Activated CD8-positive, alpha-beta memory T cell treated with anti-CD3 and anti-CD28 coated beads for 4 hours (primary cell): ENCODE measurements at places on chromosomes 1 and 21.

DNA sequence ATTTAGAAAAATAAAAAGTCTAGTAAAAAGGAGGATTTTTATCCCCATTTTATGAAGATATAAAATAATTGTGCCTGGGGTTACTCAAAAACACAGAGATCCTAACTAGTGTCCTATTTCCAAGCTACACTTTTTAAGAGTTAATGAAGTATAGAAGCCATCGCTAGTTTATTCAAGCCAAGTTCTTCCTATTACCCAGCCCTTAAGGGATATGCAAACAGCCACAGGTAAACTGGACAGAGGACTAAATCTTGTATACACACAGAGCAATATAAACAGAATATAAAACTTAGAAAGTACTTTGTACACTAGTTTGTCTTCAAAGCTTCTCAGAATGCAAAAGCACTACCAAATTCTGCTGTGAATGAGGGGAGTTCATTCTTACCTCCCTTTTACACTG is 111.1 kb downstream of the RERE start:
- DNase-seq = no peak

GRCh38 chr1:45035631-45036301 is 23.7 kb downstream of the UROD start:
- no peak for DNase-seq

- no peak for DNase-seq
Measured at GRCh38 chr1:113763661-113764060, 4.4 kb upstream of the PHTF1 start.

GRCh38 chr21:42678618-42679295 is 25.3 kb downstream of the PDE9A start:
- DNase-seq = no peak

DNA sequence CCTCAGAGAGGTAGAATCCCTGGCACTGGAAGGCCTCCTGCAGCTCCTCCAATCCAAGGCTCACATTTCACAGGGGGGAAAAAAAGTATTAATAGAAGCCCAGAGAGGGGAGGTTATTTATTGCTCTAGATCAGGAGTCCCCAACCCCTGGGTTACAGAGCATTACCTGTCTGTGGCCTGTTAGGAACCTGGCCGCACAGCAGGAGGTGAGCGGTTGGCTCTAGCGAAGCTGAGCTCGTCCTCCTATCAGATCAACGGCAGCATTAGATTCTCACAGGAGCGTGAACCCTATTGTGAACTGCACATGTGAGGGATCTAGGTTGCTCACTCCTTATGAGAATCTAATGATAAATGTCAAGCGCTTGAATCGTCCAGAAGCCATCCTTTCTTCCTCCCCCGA is 46.8 kb upstream of the RCC2 start:
- no peak for DNase-seq

DNA sequence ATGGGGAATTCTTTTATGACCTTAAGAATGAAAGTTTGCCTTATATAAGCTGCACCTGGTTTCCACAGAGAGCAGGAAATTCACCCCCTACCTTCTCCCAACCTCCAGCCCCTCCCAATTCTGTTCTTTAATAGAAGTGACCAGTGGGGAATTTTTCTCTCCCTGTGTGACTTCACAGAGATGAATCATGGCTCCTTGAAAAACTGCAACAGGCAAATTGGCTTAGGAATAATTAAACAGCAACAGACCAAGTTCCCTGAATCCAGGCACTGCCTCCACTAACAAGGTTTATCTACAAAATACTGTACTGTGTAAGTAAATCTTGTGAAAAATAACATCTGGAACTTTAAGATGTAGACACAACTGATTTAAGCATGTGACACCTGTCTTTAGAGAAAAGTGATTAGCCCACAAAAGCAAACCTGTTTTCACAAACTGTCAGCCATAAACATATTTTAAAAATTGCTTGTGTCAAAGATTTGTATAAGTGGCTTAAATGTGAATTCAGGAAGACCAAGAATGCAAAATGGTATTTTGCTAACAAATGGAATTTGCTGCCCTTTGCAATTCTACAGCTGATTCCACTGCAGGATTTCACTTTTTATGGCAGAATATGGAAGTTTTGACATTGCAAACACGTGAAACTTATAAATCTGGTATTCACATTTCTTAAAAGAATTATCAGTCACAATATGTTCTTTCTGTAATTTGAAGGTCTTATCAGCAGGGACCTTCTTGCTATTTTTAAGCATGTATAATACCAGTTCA is 54.0 kb downstream of the ALG14 start:
- DNase-seq = no peak

DNA sequence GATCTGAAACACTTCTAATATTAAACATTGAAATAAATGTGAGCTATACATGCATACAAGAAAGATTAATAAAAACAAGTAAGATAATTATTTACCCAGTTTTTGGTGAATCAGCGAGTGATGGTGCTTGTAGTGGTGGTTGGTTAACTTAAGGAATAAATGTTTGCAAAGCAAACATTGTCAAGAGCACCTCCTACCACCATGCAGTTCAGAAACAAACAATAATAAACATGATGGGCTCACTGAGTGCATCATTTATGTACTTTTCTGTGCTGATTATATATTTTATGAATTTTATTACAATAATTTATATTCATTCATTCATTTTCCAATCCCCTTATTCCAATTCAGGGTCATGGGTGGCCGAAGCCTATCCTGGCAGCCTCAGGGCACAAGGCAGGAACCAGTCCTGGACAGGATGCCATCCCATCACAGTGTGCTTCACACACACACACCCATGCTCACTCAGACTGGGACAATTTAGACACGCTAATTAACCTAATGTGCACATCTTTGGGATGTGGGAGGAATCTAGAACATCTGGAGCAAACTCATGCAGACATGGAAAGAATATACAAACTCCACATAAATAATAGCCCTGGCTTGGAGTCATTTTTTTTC is 57.8 kb downstream of the ZMYM4 start:
- no peak for DNase-seq

- DNase-seq = no peak
Measured at GRCh38 chr1:19372136-19372514, 60.0 kb downstream of the SLC66A1 start.

DNA sequence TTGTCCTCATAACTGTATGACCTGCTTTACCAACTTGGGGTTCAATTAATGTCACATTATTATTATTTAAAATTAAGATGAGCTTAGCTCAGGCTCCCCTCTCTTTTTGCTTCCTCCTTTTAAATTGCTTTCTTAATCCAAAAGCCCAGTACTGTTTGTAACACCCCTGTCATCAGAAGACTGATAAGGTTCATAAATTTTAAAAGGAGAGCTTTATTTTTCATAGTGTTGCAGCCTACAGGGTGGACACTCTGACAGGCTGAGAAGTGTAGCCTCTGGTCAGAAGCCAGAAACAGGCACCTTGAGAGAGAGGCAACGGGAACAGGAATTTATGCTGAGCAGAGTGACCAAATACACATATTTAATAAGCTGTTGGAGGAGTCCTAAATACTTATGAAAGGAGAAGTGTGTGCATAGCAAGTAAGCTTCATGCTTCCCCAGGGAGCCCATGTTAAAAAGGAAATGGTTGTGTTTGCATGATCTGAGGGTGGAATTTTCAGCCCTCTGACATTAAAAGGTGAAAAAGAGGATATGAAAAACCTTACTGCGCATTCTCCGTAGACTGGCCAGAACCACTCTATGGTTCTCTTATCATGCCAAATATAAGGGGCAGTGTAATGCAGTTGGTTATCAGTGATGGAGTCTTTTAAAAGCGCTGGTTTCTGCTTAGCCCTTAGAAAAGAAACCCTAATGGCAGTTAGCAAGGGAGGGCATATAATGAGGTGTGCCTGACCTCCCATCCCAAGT is 30.5 kb upstream of the FGGY start:
- DNase-seq = no peak

GRCh38 chr1:98929437-98929836 is 75.2 kb downstream of the PLPPR5 start:
- DNase-seq = no peak

DNA sequence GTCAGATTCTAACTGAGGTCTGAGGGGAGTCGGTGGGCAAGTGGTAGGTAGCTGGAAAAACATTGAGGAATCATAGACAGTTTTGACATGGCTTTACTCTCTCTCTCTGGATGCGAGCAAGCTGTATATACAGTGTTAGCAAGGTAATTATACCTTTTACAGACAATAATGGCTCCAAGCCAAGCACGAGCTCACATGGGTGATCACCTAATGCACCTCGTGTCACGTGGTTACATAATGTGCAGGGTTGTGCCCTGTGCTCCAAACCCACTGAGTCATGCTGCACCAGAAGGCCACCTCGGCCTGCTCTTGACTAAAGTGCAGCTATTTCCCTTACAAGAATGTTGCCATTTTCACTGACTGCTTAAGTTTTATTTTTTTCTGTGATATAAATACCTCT is 7.6 kb upstream of the CLCA2 start:
- DNase-seq = no peak

GRCh38 chr1:157363660-157364140 is 188.6 kb downstream of the FCRL5 start:
- no peak for DNase-seq

- no peak for DNase-seq
Measured at GRCh38 chr1:248751142-248751541, 4.4 kb downstream of the LYPD8 start.

DNA sequence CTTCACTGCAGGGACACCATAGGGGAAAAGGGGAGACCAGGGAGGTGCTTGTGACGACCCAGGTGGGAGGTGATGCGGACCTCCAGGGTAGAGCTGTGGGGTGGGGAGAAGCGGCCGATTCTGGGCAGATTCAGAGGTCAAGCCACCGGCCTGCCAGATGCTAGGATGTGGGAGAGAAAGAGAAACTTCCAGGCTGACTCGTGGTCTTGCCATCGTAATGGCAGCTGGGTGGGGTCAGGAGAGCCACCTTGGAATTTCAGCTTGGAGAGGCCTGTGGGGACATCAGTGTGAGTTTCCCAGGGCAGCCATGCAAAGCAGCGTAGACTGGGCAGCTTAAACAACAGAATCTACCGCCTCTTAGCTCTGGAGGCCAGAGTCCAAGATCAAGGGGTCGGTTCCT is 258.0 kb upstream of the VAMP3 start:
- no peak for DNase-seq

- DNase-seq = no peak
Measured at GRCh38 chr21:42247716-42248115, 28.8 kb downstream of the ABCG1 start.

DNA sequence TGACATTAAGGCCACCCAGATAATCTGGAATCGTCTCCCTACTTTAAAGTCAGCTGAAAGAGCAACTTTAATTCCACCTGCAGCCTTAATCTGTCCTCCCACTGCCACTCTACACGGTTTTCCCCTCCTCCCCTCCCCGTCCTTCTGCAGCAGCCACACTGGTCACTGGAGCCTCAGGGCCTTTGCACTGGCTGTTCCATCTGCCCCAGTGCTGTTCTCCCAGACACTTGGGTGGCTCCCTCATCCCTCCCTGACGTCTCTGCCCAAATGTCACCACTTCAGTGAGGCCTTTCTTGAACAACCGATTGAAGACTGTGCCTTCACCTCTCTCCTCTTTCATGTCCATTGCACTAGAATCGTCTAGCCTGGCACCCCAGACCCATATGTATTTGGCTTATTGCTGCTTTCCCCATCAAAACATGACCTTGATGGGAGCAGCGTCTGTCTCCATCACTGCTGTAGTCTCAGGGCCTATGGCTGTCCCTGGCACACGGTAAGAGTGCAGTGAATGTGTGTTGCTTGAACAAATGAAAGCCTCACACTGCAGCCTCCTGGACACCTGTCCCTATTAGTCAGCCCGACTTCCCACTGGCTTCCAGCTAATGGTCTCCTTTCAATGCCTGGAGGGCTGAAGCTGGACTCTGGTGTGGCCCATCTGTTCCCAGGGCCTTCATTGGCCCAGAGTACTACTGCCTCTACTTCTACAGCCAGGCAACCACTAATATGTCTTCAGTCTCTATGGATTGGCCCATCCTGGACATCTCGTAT is 10.6 kb upstream of the PRDM16 start:
- no peak for DNase-seq

GRCh38 chr1:240086726-240087125 is 5.0 kb upstream of the FMN2 start:
- no peak for DNase-seq

DNA sequence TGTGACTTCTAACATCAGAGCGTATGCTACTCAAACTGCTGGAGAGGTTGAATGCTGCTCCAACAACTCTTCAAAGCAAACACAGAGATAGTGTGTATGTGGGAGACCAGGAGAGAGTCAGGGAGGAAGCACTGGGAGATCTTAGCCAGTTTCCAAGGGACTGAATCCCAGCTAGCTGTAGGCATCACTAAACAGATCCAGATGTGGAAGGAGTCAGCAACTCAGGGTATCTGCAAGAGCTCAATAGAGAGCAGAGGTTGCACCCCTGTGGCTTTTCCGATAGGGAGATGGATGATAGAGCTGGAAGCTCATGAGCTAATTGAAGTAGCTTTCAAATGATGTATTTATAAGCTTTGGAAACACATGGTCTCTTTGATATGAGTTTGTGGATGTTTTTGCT is 168.9 kb upstream of the HOOK1 start:
- no peak for DNase-seq

- no peak for DNase-seq
Measured at GRCh38 chr1:200392625-200393185, 17.1 kb downstream of the ZNF281 start.

- no peak for DNase-seq
Measured at GRCh38 chr1:54380290-54380882, 25.8 kb downstream of the SSBP3 start.

DNA sequence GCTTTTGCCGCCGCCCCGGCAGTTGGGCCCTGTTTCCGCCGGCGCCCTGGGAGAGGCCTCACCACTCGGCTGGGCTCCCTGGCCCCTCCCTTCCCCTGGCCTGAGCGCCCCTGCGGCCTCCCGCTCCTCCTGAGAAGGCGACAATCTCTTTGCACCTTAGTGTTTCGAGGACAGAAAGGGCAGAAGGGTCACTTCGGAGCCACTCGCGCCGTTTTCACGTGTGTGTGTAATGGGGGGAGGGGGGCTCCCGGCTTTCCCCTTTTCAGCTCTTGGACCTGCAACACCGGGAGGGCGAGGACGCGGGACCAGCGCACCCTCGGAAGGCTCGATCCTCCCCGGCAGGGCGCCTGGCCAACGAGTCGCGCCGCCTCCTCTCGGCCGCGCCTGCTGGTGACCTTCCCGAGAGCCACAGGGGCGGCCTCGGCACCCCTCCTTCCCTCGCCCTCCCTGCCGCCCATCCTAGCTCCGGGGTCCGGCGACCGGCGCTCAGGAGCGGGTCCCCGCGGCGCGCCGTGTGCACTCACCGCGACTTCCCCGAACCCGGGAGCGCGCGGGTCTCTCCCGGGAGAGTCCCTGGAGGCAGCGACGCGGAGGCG is 432 bp upstream of the SIM2 start:
- no peak for DNase-seq

GRCh38 chr1:160207771-160208556 is 2.8 kb downstream of the PEA15 start:
- no peak for DNase-seq

DNA sequence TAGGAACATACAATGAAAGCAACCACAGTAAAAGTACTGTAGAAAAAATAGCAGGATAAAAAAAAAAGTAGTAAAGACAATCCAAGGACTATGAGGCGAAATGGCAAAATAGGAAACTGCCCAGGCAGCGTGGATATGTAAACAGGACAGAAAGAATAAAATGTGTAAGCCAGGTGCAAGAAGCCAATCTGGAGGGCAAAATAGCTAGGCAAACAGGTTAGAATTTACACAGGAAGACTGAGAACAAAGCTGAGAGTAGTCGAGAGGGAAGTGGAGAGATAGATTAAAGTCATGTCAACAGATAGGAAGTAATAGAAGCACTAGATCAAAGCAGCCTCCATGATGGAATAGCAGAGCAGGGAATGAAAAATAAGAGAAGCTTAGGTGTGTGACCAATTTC is 124.2 kb upstream of the B3GALT2 start:
- no peak for DNase-seq
